Large intestine (tissue), 12 donors: ENCODE measurements at places on chromosomes 3 and 15.
A peak's percentile ranks its signal among the peaks of the same experiment; 100 is the strongest.

- DNase-seq: no peak
Measured at GRCh38 chr15:98955331-98955730, 52.3 kb downstream of the PGPEP1L start.

DNA sequence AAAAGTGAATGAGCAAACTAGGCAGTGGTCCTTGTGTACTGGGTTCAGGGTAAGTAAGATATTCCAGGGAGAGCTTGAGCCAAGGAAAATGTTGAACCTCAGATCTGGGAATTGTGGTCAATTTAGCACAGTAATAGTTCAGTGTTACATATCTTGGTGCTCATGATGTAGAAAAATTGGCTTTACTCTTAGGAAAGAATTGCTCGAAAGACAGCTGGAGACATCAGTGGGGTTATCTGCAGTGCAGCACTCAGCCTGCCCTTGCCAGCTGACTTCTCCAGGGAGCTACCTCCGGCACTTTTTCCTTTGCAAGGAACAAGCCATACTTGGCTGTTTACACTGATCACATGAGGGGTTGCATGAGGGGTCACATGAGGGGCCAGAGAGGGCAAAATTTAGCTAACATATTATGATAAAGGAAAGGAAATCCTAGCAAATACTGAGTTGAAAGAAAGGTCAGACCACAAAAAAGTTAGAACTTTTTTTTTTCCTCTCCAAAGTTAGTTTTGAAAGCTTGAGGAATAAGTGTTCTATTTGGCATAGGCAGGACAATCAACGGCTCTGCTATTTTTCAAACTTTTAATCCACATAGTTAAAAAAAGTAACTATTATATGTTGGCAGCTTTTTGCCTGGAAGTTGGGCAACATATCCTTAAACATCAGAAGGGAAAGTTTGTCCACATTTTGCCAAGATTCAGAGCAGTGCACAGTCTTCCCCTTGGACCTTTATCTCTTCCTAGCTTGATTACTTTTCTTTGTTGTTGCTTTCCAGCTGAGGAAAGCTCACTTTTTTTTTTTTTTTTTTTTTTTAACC, 92.4 kb downstream of the COL6A6 start:
- DNase-seq: peak; percentile 31

GRCh38 chr3:114794894-114795630, 352.0 kb downstream of the ZBTB20 start:
- DNase-seq: no peak

GRCh38 chr15:42919308-42919707, 1.3 kb downstream of the TTBK2 start:
- DNase-seq: no peak

DNA sequence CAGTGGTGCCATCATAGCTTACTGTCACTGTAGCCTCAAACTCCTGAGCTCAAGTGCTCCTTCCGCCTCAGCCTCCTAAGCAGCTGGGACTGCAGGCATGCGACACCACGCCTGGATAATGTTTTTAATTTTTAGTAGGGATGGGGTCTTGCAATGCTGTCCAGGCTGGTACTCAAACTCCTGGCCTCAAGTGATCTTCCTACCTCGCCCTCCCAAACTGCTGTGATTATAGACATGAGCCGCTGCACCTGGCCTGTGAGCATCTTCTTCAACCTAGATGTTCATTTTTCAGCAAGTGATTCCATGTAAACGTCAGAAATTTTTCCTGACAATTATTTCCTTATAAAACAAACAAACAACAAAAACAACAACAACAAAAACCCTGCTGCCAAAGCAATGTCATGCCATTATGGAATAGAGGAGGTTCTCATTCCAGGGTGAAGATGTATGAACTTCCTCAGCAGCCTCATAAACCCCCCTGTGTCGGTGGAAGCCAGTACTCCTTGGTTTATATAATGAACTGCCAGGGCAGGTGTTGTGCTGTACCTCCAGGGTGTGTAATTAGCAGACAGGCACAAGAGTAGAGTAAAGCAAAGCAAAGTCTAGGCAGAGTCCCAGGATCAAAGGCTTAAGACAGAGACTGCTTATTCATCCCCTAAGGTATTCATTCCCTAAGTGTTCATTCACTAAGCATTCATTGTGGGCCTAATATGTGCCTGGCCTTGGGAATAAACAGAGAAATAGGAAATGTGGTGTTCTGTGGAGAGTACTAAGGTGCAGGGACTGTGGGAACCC, 44.6 kb downstream of the NR2C2 start:
- peak; percentile 44 for DNase-seq

DNA sequence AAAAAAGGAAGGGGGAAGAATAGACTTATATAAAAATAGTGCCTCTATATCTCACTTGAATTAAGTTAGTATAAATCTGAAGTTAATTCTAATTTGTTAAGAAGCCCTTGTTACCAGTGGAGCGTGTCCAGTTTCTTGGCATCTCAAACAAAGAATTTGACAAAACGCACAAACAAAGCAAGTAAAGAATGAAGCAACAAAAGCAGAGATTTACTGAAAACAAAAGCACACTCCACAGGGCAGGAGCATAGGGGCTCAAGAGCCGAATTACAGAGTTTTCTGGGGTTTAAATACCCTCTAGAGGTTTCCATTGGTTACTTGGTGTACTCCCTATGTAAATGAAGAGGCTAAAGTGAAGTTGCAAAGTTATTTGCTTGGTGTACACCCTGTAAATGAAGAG, 34.0 kb upstream of the GK5 start:
- no peak for DNase-seq

DNA sequence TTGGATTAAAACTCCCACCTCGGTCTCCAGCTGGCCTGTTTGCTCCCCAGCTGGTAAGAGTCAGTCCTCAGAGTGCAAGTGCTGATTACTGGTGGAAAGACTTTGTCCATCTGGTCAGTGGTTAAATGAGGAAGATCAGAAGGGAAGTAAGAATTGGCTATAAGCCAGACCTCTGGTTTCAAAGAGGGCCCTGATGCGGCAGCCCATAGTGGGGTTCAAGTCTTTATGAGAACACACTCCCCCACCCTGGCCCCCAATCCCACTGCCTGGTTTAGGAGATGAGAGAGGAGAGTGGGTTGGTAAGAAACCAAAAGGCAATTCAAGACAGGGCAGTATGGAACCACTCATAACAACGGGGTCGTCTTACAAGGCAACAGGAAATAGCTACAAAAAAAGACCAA, 65.0 kb downstream of the FRMD4B start:
- no peak for DNase-seq

- DNase-seq: no peak
Measured at GRCh38 chr3:63988943-63989342, 34.4 kb downstream of the PSMD6 start.

GRCh38 chr3:136932523-136932922, 25.3 kb upstream of the IL20RB start:
- DNase-seq: no peak

DNA sequence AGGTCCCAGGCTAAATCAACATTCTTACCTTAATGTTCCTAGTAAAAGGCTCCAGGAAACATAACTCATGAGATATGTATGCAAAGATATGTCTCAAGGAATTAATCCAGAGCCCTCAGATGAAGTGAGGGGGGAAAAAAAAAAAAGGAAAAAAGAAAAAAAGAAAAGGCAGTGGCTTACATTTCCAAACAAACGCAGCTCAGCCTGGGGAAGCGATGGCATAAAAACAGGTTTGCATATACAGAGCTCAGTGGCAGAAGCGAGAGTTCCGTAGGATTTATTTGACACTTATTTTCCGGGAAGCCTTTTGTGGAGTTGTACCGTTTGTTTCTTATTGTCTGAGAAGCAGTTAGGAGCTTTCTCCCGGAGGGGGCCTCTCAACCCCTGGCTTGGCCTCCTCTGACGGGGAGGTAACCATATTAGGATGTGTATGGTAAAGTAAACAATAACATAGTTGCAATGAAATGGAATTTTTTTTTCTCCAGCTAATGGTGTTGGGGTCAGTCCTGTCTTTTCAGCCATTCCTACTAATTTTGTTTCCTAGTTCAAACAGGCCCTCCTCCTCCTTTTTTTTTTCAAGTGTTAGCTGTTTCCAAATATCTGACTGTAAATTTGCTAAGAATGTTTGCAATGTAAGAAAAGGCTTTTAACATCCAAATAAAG, 338.6 kb downstream of the FOXP1 start:
- no peak for DNase-seq

DNA sequence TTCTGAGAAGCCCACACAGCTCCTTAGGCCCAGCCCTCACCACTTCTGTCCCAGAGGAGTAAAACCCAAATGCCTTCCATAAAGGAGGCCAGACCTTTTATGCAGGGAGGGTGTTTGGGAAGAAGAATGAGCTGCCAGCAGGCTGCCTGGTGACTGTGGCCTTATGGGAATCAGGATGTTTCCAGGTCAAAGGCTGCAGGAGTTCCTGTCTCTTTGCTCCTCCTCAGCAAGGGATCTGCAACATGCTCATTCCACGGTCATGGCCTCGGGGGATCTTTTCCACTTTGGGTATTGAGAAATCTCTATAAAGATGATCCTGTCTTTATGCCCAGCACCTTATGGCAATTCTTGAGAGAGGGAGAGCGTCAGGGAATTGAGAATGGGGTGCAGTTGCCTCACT, 25.2 kb upstream of the MAGEF1 start:
- DNase-seq: no peak

GRCh38 chr15:90711418-90711824, 5.7 kb upstream of the BLM start:
- no peak for DNase-seq

DNA sequence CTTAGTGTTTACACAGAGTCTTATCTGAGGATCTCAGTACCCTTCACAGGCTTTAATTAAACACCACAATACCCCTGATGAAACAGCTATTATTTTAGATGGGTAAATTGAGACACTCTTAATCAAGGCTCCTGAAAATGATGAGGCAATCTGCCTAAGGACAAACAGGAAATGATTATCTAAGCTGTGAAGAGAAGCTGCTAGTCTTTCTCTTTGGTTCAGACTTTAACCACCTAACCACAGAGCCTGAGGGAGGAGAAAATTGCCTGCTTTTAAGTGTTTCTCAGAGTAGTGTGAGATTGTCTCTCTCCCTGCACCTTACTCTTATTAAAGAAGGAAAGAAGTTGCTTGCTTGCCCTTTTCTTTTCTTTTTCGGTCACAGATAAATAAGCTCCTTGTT, 364.3 kb upstream of the ADAMTS9 start:
- no peak for DNase-seq

- DNase-seq: no peak
Measured at GRCh38 chr15:84033793-84034553, 201.6 kb upstream of the GOLGA6L4 start.

DNA sequence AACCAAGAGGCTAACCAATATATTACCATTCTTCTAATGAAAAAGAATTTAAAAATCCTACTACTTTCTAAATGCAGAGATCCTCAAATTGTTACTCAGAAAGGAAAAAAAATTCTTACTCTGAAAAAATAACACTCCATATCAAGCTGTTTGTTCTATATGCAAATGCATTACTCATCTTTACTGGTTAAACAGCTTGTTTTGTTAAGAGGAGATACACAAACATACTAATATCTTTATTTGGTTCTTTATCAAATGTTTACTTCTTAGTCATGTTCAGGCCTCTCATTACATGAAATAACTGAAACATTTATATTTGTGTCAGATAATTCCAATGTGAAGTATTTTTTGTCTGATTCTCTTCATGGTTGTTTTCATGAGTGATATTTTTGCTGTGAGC, 146.8 kb downstream of the PCCB start:
- DNase-seq: no peak
